ENCODE measurements at places on chromosomes 2 and 18. TPM values are rescaled to one million over a fixed set of nuclear protein-coding genes. Genes with fewer than 3 reads are reported as not detected.

The ASXL2 gene
- 29.2 TPM for total RNA-seq

The VPS4B gene
- 46.2 TPM for total RNA-seq

The PDE1A gene
- total RNA-seq: 15.1 TPM

The STARD7 gene
- 71.4 TPM for total RNA-seq

- no peak for DNase-seq
Observed at GRCh38 chr2:118752762-118753429, 94.6 kb downstream of the EN1 start.

DNA sequence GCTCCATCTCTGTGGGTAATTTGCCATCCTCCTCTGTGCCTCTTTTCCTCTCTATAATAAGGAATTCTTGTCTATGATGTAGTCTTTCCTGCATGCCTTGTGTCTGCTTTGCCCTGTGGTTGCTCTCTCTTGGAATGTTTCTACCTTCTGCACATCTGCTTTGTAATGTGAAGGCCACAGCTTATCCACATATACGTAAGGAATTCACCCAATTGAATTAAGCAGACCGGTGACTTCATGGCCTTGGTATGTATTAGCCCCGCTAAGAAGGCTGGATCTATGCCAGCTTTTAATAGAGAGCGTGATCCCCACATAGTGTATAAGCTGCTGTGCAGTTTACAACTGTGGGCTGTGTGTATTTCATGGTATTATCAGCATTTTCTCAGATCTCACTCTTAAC is 274.7 kb downstream of the RNF144A start:
- no peak for DNase-seq

DNA sequence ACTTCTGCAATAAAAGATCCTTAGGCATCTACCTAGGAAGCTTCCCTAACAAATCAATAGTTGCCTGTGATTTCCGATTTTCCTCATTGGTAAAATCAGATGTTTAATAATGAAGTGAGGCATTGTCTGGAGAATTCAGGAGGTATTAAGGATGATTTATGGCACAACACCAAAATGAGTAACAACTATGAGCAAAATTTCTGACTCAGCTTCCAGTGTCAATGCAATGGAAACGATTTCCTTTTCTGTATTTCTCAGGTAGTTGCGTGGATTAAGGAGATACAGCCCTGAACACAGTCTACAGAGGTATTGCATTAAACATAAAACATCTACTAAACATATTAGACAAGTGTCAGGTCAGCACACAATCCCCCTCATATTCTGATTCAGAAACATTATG is 99.5 kb downstream of the EPB41L3 start:
- DNase-seq: no peak

GRCh38 chr2:18123577-18123976 is 245.1 kb downstream of the KCNS3 start:
- no peak for DNase-seq

GRCh38 chr2:207109768-207110167 is 56.0 kb downstream of the KLF7 start:
- no peak for DNase-seq

DNA sequence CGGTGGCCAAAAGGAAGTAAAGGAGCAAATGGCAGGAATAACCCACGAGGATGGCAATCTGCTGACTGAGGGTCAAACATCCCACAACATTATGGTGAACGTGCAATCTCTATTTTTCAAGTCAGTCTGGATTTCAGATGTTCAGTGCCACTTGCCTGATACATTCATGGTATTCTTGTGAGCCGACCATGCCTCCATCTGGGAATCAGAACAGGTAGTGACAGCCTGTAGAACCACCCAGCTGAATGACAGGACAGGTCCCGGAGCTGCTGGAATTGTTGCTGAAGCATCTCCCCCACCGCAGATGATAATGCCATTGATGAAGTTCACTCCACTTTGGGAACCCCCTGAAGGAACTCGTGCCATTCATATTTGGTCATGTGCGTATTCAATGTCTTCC is 123.2 kb downstream of the CAPN13 start:
- no peak for DNase-seq

DNA sequence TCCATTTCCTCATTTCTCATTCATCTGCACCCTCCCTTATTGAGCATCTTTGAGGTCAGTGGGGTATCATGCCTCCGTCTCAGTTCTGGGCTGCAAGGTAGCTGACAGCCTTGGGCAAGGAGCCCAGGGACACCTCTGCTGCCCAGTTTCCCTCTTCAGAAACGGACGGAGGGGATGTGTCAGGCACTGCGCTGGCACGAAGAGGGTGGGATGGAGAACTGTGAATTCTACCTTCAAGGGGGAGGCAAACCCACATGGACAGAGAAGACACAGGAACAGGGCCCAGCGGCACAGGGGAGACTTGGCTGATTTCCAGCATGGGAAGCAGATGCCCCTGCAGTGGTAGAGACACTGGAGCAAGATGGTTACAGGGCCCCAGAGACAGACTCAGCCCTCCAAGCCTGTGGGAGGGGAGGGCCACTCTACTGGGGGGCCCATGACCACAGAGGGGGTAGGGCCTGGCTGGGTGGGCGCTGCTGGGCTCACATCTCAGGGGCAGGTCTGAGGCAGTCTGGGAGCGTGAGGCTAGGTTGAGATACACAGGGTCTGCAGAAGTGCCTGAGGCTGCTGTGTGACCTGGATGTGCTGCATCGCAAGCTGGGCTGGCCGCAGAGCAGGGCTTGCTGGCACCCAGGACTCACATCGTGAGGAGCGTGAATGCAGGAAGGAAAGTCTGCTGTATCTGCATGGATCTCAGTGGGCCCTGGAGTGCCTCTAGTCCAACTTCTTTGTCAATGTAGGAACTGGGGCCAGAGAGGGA is 92.3 kb downstream of the HS1BP3 start:
- no peak for DNase-seq

- DNase-seq: no peak
Observed at GRCh38 chr2:144180131-144180530, 339.8 kb downstream of the ZEB2 start.

- DNase-seq: no peak
Observed at GRCh38 chr2:196535742-196536141, 103.8 kb upstream of the CCDC150 start.

GRCh38 chr18:40607542-40608148 is 1347.4 kb upstream of the PIK3C3 start:
- DNase-seq: no peak

DNA sequence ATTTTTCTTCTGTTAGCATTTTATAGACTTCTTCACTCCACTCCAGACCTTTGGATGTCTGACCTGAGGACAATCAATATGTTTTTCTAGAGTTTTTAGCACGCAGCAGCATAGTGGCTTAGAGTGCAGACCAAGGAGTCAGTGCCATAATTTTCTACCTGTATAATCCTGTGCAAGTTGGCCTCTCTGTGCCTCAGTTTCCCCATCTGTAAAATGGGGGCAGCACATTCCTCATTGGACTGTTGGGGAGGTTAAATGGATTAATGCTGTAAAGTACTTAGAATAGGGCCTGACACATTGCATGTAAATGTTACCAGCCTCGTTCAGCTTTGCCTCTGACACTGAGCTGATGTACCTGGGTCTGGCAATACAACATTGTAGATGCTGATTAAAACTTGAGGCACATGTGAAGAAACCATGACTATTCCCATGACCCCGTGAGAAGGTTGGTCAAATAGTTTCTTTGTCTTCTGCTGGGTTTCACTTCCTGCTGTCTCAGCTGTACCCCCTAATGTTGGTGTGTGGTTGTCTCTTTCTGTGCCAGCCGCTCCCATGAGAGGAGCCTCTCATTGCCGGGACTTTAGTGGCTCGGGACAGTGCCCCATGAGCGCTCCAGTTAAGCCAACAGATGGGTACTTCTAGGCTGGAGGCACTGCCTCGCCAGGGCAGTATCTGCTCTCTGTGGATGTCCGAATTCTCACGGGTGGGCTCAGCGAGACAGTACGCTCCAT is 125.3 kb downstream of the SH3RF3 start:
- DNase-seq: no peak

- no peak for DNase-seq
Observed at GRCh38 chr2:27977731-27978312, 87.3 kb downstream of the BABAM2 start.

GRCh38 chr18:34639687-34640086 is 70.4 kb upstream of the DTNA start:
- no peak for DNase-seq

DNA sequence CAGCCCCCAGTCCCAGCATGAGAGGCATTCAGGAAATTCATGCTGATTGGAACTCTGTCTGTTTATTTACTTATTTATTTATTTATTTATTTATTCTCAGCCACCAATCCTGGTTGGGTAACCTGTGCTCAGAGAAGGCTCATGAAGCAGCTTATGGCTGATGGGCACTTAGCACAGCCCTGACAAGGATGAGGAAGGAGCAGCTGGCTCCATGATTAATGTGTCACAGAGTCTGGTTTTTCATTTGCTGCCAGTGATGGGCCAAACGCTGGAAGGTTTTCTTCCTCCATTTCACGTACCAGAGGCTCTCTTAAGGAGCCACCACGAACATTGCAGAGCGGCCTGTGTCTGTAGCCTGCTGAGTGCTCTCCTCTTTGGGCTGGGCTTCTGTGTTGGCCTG is 28.3 kb upstream of the KCNS3 start:
- DNase-seq: no peak

DNA sequence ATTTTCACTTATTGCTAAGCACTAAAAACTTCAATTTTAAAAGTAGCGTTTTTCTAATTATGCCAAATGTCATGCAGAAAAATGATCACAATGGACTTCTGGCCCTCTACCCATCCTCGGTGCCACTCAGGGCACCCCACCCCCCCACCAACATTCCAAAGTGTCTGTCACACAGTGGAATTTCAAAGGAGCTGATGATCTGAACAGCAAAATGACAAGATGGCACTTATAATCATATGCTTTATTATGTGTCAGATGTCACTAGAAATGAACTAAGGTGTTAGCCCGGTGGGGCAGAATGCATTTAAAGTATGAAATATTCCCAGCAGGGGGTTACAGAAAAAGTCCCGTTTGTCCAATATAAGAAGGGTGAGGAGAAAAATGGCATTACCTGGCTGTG is 360.7 kb upstream of the RAB12 start:
- DNase-seq: no peak

DNA sequence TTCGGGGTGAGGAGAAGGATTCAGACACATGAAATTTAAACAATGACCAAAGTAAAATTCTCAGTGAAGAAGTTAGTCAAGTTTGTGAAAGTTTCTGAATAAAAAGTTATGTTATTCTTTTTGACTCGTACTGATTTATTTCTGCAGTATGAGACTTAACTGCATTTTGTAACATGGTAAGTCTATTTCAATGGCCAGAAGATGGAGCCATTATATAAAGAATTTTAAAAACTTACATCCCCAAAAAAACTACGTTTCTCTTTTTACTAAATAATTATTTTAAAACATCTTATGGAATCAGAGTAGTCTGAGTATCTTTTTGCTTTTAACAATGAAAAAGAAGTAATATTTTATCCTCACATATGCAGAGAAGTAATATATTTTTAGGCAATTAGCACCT is 51.4 kb upstream of the SCN1A start:
- no peak for DNase-seq

DNA sequence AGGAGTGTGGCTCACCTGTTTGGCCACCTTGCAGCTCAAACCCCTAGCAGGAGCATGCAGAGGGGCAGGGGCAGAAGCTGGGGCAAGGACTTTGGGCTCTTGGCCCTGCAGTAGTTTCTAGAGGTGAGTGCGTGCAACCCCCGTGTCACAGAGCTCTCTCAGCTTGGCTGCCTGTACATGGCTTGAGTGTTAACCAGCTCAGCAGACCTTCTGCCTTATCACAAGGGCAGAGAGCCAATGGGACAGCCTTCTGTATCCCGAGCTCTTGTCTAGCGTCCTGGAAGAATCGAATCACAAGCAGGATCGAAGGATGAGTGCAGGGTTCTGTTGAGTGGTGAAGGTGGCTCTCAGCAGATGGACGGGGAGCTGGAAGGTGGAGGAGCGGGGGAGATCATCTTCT is 120.3 kb upstream of the TMEM18 start:
- DNase-seq: no peak

- no peak for DNase-seq
Observed at GRCh38 chr2:216259081-216259480, 113.2 kb downstream of the MARCHF4 start.

- no peak for DNase-seq
Observed at GRCh38 chr2:107992069-107992468, 5.7 kb downstream of the SLC5A7 start.

Data from posterior vena cava (tissue), 2 donors.